RPMI7951 (cell line): ENCODE measurements at places on chromosomes 13 and 19. TPM values are rescaled to one million over a fixed set of nuclear protein-coding genes. Genes with fewer than 3 reads are reported as not detected.
A peak's percentile ranks its signal among the peaks of the same experiment; 100 is the strongest.

Gene HSD11B1L
- total RNA-seq, result 9.5 and 22.4 TPM in 2 replicates

Gene AMH
- 0.48 TPM in 1 of 2 replicates, not detected in the other for total RNA-seq

Gene TUBB4A
- 0.20 TPM in 1 of 2 replicates, not detected in the other for total RNA-seq

Gene OR7C1
- under 0.01 TPM in 2 replicates for total RNA-seq

Gene FKBP8
- total RNA-seq, result 172 and 199 TPM in 2 replicates

- DNase-seq, result no peak
These were observed 15.2 kb upstream of the IZUMO2 start for GRCh38 chr19:50178320-50178719.

DNA sequence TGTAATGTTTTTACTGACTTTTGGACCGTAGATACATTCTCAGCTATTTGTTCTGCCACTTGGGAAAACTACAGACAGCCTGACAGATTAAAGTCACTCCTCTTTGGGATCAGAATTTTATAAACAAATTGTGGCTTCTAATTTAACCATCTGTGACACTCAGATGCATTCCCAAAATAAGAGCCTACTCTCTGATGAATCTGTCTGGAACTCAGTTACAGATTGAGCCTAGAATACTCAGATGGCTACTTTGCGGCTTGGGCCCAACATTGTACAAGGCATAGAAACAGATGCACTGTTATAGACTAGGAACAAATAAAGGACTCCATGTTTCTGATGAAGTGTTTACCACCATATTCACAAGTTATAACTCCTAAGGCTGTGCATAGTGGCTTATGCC lies 291.0 kb upstream of the SLITRK6 start:
- no peak for DNase-seq

- DNase-seq, result no peak
These were observed 180.0 kb downstream of the LHFPL6 start for GRCh38 chr13:39422845-39423565.

DNA sequence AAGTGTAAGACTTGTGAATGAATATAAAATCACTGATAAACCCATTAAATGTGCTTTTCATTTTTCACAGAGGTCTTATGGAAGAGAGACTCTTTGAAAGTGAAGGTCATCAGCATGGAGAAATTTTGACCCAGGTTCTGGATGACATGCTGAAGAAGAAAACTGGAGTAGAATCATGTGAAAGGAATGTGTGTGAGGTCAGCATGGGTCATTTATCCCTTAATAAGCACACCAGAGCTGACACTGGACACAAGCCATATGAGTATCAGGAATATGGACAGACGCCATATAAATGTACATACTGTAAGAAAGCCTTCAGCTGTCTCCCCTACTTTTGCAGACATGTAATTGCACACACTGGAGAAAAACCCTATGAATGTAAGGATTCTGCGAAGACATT lies 29.0 kb downstream of the ZNF20 start:
- peak; percentile 51 for DNase-seq

DNA sequence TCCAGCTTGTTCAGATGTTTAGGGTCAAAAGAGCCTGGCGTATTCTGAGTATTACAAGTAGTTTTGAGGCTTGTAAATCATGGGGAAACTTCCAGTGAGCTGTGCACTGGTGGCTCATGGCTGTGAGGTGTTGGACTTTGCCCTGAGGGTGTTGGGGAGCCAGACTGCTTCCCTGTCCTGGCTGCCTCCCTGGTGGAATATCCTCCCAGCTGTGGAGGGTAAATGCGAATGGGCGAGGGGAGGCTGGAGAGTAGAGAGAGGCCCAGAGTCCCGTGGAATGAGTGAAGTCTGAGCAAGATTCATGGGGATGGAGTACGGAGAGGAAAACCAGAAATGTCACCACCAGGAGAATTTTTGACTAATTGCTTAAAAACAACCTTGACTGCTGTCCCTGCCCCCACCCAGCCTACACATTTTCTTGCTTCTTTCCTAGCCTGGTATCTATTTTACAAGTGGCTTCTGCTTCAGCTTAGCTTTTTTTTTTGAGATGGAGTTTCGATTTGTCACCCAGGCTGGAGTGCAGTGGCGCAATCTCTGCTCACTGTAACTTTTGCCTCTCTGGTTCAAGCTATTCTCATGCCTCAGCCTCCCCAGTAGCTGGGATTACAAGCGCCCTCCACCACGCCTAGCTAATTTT lies 3.7 kb downstream of the SNRPA start:
- peak; percentile 63 for DNase-seq

- DNase-seq, result no peak
These were observed 12.4 kb upstream of the ELAVL1 start for GRCh38 chr19:8017808-8018207.

- DNase-seq, result no peak
These were observed 1.8 kb upstream of the ADGRE5 start for GRCh38 chr19:14379294-14380065.

- peak; percentile 51 for DNase-seq
These were observed 45.8 kb downstream of the RFX2 start for GRCh38 chr19:6064336-6065073.

GRCh38 chr13:48457578-48458242 lies 44.8 kb upstream of the LPAR6 start:
- no peak for DNase-seq

- no peak for DNase-seq
These were observed 6.4 kb downstream of the DACH1 start for GRCh38 chr13:71860547-71861138.

GRCh38 chr19:22335716-22336115 lies 49.5 kb downstream of the ZNF729 start:
- DNase-seq, result no peak

- DNase-seq, result no peak
These were observed 9.6 kb downstream of the STARD13 start for GRCh38 chr13:33275916-33276315.

GRCh38 chr13:58085274-58085673 lies 453.7 kb downstream of the PCDH17 start:
- no peak for DNase-seq

GRCh38 chr13:30034458-30034795 lies 184.0 kb upstream of the UBL3 start:
- peak; percentile 44 for DNase-seq

DNA sequence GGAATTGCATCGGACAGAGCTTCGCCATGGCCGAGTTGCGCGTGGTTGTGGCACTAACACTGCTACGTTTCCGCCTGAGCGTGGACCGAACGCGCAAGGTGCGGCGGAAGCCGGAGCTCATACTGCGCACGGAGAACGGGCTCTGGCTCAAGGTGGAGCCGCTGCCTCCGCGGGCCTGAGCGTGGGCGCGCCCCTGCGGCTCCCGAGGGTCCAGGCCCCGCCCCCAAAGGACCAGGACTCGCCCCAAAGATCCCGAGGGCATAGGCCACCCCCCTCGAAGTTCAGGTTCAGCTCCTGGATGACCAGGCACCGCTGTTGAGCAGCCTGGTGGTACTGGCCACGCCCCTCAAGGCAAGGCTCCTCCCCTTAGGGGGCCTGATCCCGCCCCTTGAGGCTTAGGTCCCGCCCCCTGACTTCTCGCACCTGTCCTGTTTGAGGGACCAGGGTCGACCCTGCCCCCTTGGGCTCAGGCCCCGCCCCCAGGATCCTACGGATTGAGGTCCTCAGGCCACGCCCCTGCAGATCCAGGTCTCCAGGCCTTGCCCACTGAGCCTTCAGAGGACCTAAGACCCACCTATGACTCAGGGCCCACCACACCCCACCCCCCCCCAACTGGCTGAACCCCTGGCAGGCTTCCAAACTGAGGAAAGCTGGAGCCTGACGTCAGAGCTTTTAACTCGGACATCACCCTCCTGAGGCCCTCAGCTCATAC lies 43.1 kb downstream of the CYP4F22 start:
- peak; percentile 16 for DNase-seq

GRCh38 chr13:102322211-102322610 lies 79.6 kb downstream of the FGF14 start:
- DNase-seq, result no peak

- DNase-seq, result no peak
These were observed 488.3 kb downstream of the FOXO1 start for GRCh38 chr13:40178130-40178529.

GRCh38 chr19:7007859-7008258 lies 13.4 kb downstream of the MBD3L2B start:
- no peak for DNase-seq

- DNase-seq, result no peak
These were observed 150.3 kb upstream of the GPR12 start for GRCh38 chr13:26910754-26911465.

DNA sequence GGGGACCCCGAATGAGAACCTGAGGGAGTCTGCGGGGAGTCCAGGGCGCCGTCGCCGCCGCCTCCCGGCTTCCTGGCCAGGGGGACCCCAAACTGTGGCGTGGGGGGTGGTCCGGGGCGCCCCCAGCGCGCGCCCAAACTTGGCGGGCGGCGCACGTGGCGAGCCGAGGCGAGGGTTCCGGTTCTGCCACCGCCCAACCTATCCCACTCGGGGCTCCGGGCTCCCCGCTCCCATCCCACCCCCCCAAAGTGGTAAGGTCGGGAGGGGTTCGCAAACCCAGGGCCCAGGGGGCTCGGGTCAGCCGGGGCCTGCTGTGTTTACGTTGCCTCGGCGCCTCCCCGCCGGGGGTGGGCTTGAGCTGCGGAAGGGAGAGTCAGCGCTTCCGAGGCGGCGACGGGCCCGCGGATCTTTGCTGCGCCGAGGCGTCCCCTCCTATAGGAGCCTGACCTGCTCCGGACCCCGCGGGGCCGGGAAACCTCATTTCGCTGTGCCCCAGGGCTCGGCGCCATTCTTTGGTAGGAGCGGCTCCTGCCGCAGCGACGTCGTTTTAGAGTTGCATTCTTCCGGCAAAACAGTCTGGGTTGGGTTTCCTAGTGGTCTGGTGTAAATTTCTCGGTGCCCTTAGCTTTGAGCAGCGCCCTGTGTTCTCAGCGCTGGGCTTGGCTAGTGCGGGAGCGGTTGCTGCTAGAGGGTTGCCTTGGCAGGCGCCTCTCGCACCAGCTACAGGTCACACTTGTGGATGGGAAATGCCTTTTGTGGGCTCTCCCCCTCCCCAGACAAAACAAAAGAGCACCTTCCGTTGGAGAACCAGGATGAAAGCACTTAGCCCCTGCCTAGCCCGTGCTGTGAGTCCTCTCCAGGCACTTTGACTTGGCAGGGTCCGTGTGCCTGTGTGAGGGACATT lies 1.2 kb downstream of the DAZAP1 start:
- peak; percentile 57 for DNase-seq

- peak; percentile 24 for DNase-seq
These were observed 845.3 kb downstream of the DIAPH3 start for GRCh38 chr13:59318320-59318930.
